ENCODE measurements at places on chromosomes 13 and 19.
A peak's percentile ranks its signal among the peaks of the same experiment; 100 is the strongest.

DNA sequence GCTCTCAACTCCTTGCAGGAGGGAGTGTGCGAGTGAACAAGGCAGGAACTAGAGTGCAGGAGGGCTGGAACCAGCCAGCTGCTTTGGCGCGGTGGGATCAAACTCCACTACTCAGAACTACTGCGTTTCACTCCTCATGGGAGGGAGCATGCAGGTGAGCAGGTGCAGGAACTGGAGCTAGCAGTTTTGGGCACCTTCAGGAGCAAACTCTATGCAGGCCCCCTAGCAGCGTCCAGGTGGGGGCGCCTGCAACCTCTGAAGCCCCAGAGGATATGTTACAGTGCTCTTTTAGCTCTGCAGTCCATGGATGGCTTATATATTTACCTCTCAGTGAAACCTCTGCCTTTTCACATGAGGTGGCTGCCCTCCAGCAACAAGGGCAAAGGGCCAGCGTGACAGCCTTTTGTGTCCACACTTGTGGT, 1303.4 kb downstream of the PCDH9 start:
- no peaks in the 10 kb centered on the region for H3K27me3 ChIP-seq
- no peak for DNase-seq
- no peak overlapping the region for H3K4me3 ChIP-seq
- no peaks in the 10 kb centered on the region for H3K4me1 ChIP-seq

- no peaks in the 10 kb centered on the region for H3K36me3 ChIP-seq
- no peak for DNase-seq
- no peak overlapping the region for H3K4me3 ChIP-seq
- no peak overlapping the region for H3K27ac ChIP-seq
These were observed 1237.8 kb downstream of the SLITRK5 start for GRCh38 chr13:88908961-88909441.

DNA sequence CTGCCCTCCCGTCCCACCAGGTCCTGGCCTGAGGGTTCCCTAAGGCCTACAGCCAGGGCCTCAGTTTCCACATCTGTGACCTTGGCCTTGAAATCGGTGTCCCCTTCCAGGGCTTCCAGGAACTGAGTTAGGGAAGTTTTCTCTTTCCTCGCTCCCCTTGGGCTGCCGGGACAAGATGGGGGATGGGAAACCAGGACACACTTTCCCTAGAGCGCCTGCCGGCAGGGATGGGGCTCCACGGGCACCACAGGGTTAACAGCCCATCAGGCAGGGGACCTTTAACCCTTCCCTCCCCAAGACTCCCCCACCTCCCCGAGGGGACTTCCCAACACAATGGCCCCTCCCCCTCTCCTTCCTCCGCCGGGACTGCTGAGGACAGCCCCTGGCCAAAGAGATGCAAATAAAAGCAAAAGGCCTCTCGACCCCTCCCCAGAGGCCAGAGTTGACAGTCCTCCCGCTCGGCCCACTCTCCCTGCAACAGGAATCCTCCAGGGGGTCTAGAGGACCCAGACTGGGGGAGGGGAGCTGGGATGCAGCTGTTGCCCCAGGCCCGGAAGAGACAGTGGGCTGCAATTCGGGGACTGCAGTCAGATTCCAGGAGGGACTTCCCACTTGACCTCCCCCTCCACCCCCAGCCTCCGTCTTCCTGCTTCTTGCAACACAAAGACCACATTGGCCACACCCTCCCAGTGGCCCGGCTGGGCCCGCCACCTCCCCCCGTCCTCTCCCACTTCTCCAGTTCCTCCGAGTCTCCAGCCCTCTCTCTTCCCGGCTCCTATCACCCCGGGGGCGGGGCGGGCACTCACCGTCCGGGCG, 3.4 kb downstream of the BBC3 start:
- H3K4me3 ChIP-seq: peak overlapping the region; percentile 76
- peak; percentile 72 for DNase-seq
- H3K36me3 ChIP-seq: peaks cover 4% of the 10 kb centered on the region

DNA sequence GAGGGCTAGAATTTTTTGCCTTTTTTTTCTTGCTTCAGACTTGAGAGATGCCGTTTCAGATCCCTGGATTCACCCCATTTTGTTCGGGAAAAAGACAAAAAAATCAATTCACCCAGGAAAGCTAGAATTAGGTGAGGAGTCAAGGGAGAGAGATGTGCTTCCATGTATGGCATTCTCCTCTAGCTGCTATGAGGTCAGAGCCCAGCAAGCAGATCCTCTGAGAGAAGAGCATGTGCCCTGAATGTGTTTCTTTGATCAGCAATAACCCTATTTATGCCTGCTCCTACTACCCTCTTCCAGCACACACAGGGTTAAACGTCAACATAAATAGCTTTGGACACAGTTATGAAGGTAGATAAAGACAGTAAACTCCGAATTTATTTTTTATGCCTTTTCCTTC, 53.6 kb downstream of the NDFIP2 start:
- H3K27me3 ChIP-seq: no peaks in the 10 kb centered on the region
- no peak overlapping the region for H3K4me3 ChIP-seq

GRCh38 chr13:45773944-45774343, 71.8 kb downstream of the CBY2 start:
- no peak for DNase-seq
- no peaks in the 10 kb centered on the region for H3K4me1 ChIP-seq
- H3K27ac ChIP-seq: no peak overlapping the region
- no peak overlapping the region for H3K4me3 ChIP-seq
- H3K27me3 ChIP-seq: peaks cover 1% of the 10 kb centered on the region

- H3K4me3 ChIP-seq: no peak overlapping the region
- no peaks in the 10 kb centered on the region for H3K4me1 ChIP-seq
- H3K27ac ChIP-seq: no peak overlapping the region
- no peak for DNase-seq
- H3K27me3 ChIP-seq: no peaks in the 10 kb centered on the region
These were observed 698.2 kb downstream of the PCDH17 start for GRCh38 chr13:58329746-58330145.

DNA sequence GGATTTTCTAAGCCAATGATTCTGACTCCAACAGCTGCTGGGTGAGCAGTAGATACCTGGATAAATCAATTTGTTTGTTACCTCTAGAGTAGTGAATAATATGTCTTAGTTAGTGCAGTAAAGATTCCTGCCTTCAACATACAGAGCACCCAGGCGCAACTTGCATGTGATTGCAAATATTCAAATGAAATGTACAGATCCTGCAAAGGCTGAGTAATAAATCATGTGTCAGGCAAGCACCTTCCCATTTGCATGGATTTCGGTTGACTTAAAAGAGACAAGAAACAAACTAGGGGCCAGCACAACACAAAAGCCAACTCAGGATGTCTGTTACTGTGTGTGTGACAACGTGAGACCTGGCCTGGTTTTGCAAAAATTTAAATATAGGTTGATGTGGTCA, 79.7 kb downstream of the TNFSF11 start:
- no peaks in the 10 kb centered on the region for H3K4me1 ChIP-seq
- H3K4me3 ChIP-seq: no peak overlapping the region
- DNase-seq: no peak
- no peak overlapping the region for H3K27ac ChIP-seq
- H3K27me3 ChIP-seq: peaks cover 66% of the 10 kb centered on the region

DNA sequence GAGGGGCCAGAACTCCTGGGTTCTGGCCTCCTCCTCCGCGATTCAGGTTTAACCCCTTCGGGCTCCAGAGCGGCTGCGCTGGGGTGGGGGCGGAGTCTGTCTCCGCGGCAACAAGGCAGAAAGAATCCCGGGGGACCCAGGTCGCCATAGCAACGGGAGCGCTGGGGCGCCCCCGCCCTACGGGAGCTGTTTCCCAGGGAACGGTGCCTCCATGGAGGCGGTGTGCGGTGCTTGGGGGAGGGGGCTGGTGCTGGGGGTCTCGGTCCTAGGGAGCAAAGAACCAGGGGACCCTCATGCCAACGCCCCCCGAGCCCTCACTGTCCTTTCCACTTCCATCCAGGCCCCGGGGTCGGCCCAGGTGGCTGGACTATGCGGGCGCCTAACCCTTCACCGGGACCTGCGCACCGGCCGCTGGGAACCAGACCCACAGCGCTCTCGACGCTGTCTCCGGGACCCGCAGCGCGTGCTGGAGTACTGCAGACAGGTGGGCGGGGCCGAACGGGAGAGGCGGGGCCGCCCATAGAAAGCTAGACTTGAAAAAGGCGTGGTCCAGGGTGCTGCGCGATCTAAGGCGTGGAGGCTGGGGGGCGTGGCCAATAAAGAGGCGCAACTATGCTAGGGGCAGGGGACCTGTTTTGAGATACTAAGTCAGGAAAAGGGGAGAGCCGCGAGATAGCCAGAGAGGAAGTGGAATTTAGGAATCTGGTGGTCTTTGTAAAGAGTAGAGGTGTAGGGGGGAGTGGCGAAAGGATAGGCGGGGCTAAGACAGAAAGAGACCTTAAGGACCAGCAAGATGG, 1.2 kb downstream of the APLP1 start:
- H3K27me3 ChIP-seq: peaks cover 45% of the 10 kb centered on the region
- H3K4me1 ChIP-seq: peaks cover 16% of the 10 kb centered on the region
- H3K36me3 ChIP-seq: no peaks in the 10 kb centered on the region
- peak; percentile 87 for DNase-seq

GRCh38 chr13:60329221-60329923, 67.6 kb upstream of the TDRD3 start:
- DNase-seq: peak; percentile 9
- H3K4me1 ChIP-seq: no peaks in the 10 kb centered on the region
- H3K36me3 ChIP-seq: no peaks in the 10 kb centered on the region
- H3K27ac ChIP-seq: no peak overlapping the region
- H3K4me3 ChIP-seq: no peak overlapping the region

GRCh38 chr13:42334329-42334706, 62.4 kb downstream of the AKAP11 start:
- peaks cover 71% of the 10 kb centered on the region for H3K4me1 ChIP-seq
- H3K27me3 ChIP-seq: no peaks in the 10 kb centered on the region
- H3K27ac ChIP-seq: peak overlapping the region; percentile 57
- DNase-seq: no peak
- peaks cover 10% of the 10 kb centered on the region for H3K36me3 ChIP-seq

DNA sequence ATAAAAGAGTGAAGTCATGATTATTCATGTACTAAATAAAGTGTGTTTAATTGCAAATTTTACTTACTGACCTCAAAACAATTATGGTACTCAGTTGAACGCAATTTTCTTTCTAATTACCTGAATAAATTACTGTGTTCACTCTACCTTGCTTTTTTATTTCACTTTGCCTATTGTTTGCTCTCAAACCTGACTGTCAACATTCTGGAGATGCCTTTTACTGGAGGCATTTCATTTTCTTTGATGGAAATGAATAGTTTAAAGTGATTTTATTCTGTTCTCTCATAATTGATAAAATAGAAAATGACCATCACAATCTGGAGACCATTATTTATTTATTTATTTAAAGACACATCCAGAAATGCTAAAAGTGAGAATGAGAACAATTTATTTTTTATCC, 811.5 kb upstream of the ATXN8OS start:
- H3K27me3 ChIP-seq: no peaks in the 10 kb centered on the region
- no peaks in the 10 kb centered on the region for H3K4me1 ChIP-seq
- DNase-seq: no peak
- H3K36me3 ChIP-seq: no peaks in the 10 kb centered on the region

GRCh38 chr19:57947419-57948134, at the start of gene ZNF256:
Gene ZNF256 (minus strand): TSS chr19:57947706. CDS start chr19:57947474, 232 bp downstream.
- peak; percentile 92 for DNase-seq
- peaks cover 23% of the 10 kb centered on the region for H3K4me1 ChIP-seq
- H3K27me3 ChIP-seq: no peaks in the 10 kb centered on the region
- H3K4me3 ChIP-seq: peak within 1 kb of the TSS; percentile 91
- H3K36me3 ChIP-seq: peaks cover 50% of the 10 kb centered on the region
- H3K27ac ChIP-seq: peak within 1 kb of the TSS; percentile 89

- DNase-seq: no peak
- H3K4me1 ChIP-seq: no peaks in the 10 kb centered on the region
- no peak overlapping the region for H3K4me3 ChIP-seq
- no peak overlapping the region for H3K27ac ChIP-seq
These were observed 232.8 kb downstream of the DACH1 start for GRCh38 chr13:71634182-71634581.

- H3K4me1 ChIP-seq: no peaks in the 10 kb centered on the region
- no peak overlapping the region for H3K4me3 ChIP-seq
- H3K36me3 ChIP-seq: no peaks in the 10 kb centered on the region
- H3K27me3 ChIP-seq: peaks cover 5% of the 10 kb centered on the region
- no peak for DNase-seq
These were observed 121.6 kb upstream of the KL start for GRCh38 chr13:32894589-32895001.

DNA sequence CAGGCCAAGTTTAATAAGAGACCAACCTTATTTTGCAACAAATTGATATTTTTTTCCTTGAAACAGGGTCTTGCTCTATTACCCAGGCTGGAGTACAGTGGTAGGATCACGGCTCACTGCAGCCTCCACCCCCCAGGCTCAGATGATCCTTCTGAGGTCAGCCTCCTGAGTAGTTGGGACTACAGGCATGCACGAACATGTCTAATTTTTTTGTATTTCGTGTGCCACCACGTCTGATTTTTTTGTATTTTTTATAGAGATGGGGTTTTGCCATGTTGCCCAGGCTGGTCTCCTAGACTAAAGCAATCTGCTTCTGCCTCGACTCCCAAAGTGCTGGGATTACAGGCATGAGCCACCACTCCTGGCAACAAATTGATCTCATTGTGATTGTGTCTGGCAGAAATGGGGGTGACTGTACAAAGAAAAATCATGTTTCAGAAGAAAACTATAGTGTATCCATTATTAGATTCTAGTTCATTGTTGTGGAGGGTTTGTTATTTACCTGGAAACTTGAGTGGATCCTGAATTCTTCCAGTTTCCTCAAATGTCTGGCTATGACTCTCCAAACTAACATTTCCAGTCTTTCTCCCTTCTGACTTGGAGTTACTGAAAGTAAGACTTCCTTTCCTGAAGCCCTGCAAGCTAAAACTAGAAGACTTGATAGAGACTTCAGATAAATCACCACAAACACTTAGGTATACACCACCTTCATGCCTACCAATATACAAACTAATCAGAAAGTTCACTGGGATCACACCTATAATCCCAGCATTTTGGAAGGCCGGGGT, 17.3 kb upstream of the AKT2 start:
- no peak overlapping the region for H3K27ac ChIP-seq
- no peak overlapping the region for H3K4me3 ChIP-seq
- no peaks in the 10 kb centered on the region for H3K4me1 ChIP-seq
- no peaks in the 10 kb centered on the region for H3K36me3 ChIP-seq

GRCh38 chr13:23632741-23633140, 62.5 kb downstream of the TNFRSF19 start:
- peaks cover 5% of the 10 kb centered on the region for H3K27me3 ChIP-seq
- no peak for DNase-seq
- no peak overlapping the region for H3K27ac ChIP-seq
- no peaks in the 10 kb centered on the region for H3K4me1 ChIP-seq
